ENCODE measurements at places on chromosomes 12 and 14. TPM values are rescaled to one million over a fixed set of nuclear protein-coding genes. Genes with fewer than 3 reads are reported as not detected.

SPIC gene
- total RNA-seq, result not detected

NAV3 gene
- total RNA-seq, result 5.9 TPM

TAS2R14 gene
- total RNA-seq, result 0.28 TPM

BCL11B gene
- total RNA-seq, result 0.44 TPM

OR4K13 gene
- not detected for total RNA-seq

CLEC1B gene
- total RNA-seq, result not detected
